ENCODE measurements at places on chromosomes 12 and 14.

DNA sequence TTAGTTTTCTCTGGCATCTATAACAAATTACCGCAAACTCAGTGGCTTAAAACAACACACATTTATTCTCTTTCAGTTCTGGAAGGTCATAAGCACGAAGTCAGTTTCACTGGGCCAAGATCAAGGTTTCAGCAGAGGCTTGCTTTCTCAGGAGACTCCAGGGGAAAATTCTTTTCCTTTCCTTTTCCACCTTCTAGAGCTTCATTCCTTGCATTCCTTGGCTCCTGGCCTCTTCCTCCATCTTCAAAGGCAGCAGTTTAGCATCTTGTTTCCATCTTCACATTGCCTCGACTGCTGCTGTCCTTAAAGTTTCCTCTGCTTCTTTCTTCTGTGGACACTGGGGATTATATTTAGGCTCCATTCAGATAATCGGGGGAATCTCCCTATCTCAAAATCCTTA is 106.1 kb downstream of the PDE3A start:
- DNase-seq, result no peak

DNA sequence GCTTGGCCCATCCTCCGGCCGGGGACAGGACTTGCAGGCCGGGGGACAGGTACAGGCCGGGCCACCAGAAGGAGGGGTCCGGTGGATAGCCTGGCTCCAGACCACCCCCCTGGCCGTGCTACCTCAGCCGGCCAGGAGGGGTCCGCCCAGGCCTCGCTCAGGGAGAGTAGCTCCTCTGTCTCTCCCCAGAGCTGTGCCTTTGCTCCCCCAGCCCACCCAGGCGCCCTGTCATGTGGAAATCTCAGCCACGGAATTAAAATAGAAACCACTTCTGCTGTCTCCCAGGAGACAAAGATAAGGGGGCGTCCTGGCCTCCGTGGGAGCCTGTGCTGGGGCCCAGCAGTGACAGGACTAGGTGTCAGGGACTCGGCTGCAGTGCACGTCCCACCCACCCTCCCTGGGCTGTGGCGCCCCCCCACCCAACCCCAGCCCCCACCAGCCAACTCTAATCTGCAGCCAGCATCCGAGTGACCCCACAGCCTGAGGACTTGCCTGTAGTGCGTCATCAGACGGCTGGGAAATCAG is 3.3 kb upstream of the CRIP2 start:
- no peak for DNase-seq

DNA sequence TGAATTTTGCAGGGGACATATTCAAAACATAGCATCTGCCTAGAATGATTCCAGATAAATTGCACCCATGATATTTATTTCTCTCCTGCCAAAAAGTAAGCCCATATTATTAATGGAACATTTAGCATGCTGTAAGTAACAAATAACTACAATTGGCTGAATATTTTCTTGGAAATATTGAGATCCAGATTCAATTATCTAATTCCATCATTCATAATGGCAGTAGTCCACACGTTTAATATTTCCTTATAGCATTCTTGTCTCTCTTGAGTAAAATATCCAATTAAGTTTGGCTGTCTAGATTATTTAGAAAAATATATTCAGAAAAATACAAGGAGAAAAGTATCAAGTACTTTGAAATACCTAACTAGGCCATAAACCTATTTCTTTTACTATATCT is 157.5 kb downstream of the FLRT2 start:
- DNase-seq, result no peak

DNA sequence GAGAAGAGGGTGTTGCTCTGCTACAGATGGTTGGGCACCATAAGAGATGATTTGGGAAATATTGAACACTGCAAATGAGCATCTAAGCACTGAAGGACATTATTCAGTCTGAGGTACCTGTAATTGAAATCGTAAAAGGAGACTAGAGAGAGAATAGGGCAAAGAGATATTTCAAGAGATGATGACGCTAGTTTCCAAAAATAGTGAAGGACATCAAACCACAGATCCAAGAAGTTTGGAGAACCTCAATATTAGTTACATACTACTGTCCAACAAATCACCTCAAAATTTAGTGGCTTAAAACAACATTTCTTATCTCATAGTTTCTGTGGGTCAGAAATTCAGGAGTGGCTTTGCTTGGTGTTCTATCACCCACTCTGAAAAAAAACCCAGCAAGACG is 4.5 kb upstream of the MBIP start:
- DNase-seq, result no peak

DNA sequence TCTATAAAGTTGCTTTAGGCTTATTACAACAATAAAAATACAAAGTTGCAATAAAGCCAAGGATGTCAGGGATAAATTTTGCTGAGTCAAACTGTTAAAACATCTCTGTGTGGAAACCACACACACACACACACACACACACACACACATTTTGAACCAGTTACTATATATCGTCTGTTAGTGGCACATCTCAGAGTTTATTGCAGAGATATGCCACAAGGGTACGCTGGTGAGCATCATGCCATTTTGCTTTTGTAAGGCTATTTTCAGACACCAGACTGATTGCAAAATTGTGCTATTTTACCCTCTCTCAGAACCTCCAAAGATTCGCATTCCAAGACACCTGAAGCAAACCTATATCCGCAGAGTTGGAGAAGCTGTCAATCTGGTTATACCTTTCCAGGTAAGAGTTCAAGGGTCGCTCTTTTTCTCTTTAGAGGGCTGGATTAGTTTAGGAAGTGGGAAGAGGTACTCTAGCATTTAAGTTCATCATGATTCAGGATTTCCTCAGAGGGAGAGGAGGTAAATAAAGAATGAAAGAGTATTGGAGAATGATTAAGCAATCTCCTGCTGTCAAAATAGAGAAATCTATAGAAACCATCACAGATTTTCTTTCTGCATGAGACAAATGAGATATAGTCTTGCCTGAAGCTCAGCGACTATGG is 27.3 kb upstream of the CHPT1 start:
- no peak for DNase-seq

- DNase-seq, result no peak
These were observed 418.2 kb downstream of the FLRT2 start for GRCh38 chr14:85948153-85948552.

- no peak for DNase-seq
These were observed 927.1 kb downstream of the VRK1 start for GRCh38 chr14:97724265-97724731.

GRCh38 chr12:100987552-100988521 is 193.3 kb downstream of the ANO4 start:
- DNase-seq, result no peak

DNA sequence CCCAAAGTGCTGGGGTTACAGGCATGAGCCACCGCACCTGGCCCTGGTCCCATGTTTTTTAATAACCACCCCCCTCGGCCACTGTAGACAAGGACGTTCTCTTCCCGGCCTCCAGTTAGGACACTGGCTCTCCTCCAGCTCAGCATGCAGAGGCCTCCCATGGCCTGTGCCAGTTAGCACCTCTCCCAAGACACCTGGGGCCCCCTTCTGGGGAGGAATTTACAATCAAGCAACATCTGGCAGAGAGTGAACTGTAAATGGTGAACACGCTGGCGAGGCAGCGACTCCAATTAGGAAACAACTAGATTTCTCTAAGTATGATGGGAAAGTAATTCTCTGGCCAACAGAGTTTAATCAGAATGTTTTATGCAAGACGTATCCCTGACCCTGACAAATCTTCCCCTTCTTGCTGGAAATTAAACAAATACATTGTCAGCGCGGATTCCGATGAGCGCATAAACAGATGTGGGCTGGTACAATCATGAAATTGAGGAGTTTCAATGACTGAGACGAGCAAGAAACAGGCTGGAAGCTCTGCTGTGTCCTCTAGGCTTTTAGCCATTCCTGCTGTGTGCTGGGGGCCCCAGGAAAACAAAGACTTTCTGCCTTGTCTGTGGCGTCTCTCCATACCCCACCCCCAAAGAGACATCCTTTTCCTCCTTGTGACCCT is 61.7 kb upstream of the DLK1 start:
- DNase-seq, result no peak

GRCh38 chr14:29648045-29648444 is 279.6 kb downstream of the PRKD1 start:
- DNase-seq, result no peak

- no peak for DNase-seq
These were observed 22.3 kb downstream of the OTOGL start for GRCh38 chr12:80121661-80122060.

GRCh38 chr12:46493150-46493833 is 120.7 kb upstream of the SLC38A2 start:
- no peak for DNase-seq

- DNase-seq, result no peak
These were observed 240.9 kb downstream of the DPF3 start for GRCh38 chr14:72653026-72653425.

GRCh38 chr12:75650595-75651341 is 139.4 kb upstream of the KRR1 start:
- no peak for DNase-seq

DNA sequence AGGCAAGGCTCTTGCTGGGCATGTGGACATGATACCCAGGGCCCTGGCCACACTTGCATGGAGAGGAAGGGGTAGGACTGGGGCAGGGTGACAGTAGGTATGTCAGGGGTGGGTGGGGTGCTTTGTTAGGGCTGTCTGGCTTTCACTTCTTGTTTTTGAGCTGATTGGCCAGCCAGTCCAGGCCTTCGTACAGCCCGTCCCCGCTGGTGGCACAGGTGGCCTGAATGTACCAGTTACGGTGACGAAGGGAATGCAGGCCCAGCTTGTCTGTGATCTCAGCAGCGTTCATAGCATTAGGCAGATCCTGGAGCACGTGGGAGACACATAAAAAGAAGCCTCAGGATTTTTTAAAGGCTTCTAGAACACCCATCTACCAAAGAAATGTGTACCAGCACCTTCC is 13.5 kb upstream of the FKBP11 start:
- no peak for DNase-seq

DNA sequence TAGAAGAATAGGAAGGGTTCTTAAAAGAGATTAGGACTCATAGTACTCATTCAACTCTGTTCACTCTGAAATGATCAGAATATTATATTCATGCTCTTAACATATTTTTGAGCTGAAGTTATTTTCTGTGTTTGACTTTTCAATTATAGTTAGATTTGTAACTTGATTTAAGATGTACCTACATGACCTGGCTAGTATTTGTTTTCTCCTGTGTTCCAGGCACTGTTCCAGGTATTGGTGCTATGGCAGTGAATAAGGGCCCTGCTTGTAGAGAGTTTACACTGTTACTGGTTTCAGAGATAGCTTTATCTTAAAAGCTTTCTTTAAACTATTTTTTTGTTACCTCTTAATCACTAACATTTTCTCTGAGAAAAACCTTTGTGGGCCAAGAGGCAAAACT is 19.1 kb upstream of the SLC17A8 start:
- DNase-seq, result no peak

- no peak for DNase-seq
These were observed 198.6 kb downstream of the ESR2 start for GRCh38 chr14:64095620-64096019.

GRCh38 chr14:54104601-54105145 is 148.0 kb upstream of the BMP4 start:
- DNase-seq, result no peak

DNA sequence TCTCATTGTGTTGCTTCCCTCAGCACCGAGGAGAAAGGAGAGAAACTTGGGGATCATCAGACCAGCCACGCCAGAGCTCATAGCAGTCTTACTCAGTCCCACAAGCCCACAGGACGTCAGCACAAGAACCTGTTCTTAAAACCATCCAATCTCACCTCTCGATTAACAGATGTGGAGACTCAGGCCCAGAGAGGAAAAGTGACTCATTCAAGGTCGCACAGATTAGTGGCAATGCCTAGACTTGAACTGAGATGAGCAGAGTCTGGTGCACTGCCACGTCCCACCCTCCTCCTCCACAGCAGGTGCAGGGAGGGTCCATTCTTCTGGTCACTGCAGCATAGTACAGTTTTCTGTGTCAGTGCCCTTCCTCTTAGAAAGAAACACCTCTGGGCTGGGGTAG is 154.9 kb upstream of the PZP start:
- no peak for DNase-seq

- peak; percentile 20 for DNase-seq
These were observed 5.4 kb downstream of the KCNH5 start for GRCh38 chr14:63039866-63040265.

DNA sequence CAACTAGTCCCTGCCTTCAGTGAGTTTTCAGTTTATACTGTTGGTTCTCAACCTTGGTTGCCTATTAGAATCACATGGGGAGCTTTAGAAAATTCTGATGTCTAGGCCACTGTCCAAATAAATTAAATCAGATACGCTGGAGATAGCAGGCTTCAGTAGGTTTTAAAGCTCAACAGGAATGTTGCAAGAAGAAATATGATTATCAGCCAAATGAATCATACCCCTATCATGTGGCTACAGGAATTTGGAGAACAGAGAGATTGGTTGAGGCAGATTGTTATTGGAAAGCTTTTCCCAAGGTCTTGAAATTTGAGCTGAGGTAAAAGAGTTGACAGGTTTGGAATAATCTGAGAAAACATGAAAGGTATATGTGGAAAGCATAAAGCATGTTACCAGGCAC is 125.3 kb downstream of the WIF1 start:
- DNase-seq, result no peak

- no peak for DNase-seq
These were observed 87.2 kb upstream of the PTPRB start for GRCh38 chr12:70724444-70724843.

DNA sequence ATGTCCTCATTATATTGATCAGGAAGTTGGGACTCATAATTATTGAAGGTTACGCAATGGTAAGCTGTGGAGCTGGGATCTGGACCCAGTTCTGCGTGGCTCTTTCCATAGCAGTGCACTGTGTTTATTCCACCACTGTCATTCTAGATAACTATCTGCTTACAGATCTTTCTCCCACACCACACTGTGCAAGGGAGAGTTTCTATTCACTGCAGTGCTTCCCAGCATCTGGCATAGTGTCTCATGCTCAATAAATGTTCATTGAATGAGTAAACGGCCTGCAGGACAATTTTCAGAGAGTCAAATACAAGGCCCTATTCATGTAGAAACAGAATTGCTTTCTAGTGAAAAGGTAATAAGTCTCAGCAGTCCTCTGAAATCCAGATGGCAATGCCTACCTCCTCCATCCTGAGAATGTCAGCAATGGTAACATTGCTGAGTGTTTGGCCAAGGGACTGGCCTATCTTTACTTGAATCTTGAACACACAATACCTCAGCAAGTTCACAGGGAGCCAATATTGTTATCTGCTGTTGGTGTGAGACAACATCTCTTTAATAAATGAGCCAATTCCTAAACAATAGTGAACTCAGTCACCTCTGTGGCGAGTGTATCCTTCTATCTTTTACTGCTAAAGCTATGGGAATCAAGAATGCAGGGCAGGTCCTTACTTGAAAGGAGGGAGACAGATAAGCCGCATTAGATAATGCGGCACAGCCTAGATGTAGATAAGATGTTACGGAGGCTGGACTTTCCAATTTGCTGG is 332.4 kb upstream of the PRICKLE1 start:
- DNase-seq, result no peak

- DNase-seq, result no peak
These were observed 34.2 kb upstream of the GCH1 start for GRCh38 chr14:54936816-54937215.

GRCh38 chr12:80268924-80269749 is 169.8 kb downstream of the OTOGL start:
- no peak for DNase-seq

DNA sequence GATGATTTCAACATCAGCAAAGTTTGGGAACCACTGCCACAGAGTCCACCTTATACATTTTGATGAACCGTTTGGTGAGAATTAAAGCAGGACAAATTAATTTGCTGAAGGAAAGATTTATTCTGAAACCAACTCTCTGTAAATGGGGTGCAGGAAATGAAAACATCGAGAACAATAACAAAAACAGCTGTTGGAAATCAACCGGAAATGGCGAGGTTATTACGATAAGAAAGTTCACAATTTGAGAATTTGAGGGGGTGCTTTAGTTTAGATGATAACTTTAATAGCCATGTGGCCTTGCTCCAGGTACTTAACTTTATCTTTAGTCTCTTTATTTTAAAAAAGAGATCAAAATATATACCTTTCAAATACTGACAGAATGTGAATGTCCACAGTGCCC is 56.7 kb downstream of the KCNJ8 start:
- DNase-seq, result no peak
